ENCODE measurements at places on chromosomes 3 and 15.

- DNase-seq, result no peak
Observed at GRCh38 chr3:57030721-57031120, 29.7 kb upstream of the SPATA12 start.

DNA sequence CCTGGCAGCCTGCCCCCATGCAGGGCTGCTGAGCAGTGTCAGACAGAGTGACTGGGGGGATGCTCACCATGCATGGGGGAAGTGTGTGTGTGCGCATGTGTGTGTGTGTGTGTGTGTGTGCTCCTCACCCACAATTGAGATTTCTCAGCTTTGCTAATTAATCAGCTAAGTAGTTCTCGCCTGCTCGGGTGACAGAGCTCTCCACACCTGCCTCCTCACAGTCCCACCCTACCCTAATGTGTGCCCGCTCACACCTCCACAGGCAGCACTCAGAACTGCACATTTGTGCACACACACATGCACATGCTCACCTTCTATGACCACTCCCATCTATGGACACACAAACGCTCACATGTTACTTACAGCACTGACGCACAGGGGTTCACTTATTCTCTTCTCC, 37.3 kb downstream of the CACNA2D2 start:
- DNase-seq, result no peak

DNA sequence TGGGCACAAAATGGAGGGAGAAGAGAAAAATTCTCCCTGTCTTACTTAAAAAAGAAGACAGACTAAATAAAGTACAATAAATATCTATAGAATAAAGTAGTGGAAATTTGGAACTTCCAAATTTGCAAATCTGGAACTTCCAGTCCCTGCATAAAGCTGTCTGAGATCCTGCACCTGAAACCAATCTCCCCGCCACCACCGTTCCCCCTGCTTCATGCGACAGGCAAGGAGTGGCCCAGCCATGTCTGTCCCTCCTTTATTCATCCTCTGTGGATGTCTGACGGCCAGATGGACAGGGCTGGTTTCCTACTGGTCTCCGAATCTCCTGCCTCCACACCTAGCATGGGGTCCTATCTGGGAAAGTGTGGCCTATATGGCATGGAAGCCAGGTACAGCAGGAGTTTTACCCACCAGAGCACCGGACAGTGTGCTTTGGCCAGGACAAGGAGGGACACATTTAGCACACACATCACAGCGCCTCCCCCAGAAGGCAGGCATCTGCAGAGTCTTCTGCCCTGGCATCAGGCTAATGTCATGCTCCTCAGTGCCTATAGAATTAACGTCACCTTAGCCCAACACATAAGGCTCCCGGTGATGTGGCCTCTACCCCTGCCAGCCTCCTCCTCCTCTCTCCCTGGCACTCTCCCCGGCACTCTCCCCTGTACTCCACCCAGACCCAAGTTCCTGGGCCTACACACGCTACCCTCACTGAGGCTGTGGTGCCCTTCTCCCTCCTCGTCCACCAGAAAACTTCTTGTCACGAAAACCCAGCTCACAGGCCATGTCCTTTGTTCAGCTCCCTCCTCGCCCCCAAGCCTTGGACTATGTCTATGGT, 170.8 kb downstream of the XXYLT1 start:
- DNase-seq, result no peak

DNA sequence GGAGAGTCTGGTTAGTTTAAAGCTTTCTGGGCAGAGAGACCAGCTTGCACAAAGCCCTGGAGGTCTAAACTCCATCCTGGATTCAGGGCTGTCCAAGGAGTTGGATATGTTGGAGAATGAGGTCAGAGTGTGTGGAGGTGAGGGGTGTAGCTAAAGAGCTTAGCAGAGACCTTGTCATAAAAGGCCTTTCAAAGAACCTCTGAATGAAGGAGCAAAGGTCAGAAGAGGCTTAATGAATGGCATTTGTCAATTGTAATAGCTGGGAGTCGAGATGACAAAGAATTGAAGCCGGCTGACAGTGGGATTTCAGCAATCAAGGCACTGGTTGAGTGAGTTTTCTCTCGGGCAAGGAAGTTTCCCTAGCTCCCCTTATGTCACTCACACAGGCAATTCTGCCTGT, 202.6 kb downstream of the PDCD6IP start:
- DNase-seq, result no peak

DNA sequence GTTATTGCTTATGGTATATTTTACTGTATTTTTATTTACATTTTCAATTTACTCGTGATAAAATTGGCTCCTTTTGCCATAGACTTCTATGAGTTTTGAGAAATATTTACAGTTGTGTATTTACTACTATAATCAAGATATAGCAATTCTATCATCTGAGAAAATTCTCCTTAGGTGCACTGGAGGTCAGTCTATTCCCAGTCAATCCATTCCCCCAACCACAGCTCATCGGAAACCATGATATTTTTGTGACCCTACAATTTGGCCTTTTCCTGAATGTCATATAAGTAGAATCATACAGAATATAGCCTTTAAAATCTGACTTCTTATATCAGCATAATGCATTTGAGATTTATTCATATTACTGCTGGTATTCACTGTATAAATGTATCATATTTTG, 114.7 kb upstream of the LRTM1 start:
- no peak for DNase-seq

GRCh38 chr15:92130906-92131305, 262.8 kb upstream of the ST8SIA2 start:
- no peak for DNase-seq

DNA sequence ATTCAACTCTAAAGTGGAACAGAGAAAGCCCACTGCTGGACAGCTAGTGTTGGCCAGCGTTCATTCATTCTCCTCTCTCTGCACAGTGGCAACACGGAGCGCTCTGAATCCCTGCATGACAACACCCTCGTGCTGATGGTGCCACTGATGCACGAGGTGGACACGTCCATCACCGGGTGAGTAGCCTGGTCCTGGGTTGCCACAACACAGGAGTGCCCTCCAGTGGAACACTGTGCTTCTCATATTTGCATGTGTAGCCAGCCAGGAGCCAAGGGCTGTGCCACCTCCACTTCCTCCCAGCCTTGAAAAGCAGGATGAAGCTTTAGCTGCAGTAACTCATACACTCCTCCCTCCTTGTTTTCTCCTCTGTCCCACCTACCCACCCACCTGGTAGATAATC, 120.0 kb upstream of the CTDSPL start:
- no peak for DNase-seq

GRCh38 chr3:182214416-182214815, 502.7 kb downstream of the SOX2 start:
- no peak for DNase-seq

- no peak for DNase-seq
Observed at GRCh38 chr3:77329116-77329515, 289.2 kb downstream of the ROBO2 start.

DNA sequence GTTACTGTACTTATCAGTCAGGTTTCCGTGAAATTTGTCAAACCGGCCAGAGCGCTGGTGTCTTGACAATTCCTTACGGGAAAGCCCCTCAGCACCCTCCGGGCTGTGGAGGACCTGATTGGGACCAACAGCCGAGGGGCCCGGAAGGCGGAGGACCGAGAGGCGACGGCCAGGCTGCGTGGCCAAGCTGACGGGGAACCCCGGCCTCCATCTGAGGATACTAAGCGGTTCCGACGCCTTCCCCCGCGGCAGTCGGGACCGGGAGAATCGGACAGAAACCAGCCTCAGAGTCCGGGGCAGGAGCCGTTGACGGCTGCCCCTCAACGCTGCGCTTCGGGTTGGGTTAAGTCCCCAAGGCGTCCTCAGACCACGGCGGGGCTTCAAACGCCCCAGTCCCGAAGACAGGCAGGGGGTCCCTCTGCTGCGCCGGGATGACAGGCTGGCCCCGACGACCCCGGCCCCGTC, 499 bp downstream of the ALDH1A2 start:
- DNase-seq, result no peak

GRCh38 chr15:89187301-89187985, 33.9 kb downstream of the RLBP1 start:
- no peak for DNase-seq

DNA sequence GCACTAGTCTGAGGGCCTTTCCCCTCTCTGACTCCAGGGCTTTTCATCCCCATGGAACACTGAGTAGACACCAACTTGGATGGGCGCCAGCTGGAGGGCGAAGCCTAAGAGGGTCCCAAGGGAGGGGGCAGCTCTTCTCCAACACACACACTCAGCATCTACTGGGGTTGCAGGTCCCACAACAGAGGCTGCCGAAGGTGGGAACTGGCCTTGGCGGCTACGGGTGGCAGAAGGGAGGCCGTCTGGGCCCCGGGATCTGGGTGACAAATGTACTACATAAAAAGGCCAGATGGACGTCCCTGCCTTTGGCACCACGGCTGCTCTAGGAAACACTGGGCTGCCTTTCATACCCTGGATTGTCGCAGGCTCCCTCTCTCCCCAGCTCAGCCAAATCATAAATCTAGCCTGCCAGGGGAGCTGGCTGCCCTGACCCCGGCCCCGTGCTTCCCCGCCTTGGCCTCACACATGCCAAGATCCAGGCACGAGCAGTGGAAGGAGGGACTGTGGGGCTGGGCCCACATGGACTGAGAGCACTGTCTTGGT, 31.5 kb downstream of the SEMA5B start:
- no peak for DNase-seq

- no peak for DNase-seq
Observed at GRCh38 chr3:99543796-99544195, 94.6 kb upstream of the COL8A1 start.
